ENCODE measurements at places on chromosomes 4 and X.

DNA sequence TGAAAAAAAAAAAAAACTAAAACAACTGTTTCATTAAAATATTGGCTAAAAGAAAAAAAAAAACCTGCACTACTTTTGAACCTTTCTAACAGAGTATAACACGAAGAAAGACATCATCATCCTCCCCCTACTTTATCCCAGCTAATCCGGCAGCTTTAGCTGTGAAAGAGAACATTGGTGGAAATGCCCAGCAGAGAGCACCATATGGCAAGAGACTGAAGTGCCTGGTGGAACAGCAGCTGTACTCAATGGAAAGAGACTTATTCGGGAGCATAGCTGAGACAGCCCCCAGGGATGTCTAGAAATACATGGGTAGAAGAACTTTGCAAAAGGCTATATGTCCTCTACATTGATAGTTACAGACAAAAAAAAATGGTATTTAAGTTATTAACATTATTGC, 30.3 kb downstream of the STPG2 start:
- peak; percentile 34 for DNase-seq

- DNase-seq = no peak
Measured at GRCh38 chr4:111806331-111806730, 338.9 kb upstream of the FAM241A start.

DNA sequence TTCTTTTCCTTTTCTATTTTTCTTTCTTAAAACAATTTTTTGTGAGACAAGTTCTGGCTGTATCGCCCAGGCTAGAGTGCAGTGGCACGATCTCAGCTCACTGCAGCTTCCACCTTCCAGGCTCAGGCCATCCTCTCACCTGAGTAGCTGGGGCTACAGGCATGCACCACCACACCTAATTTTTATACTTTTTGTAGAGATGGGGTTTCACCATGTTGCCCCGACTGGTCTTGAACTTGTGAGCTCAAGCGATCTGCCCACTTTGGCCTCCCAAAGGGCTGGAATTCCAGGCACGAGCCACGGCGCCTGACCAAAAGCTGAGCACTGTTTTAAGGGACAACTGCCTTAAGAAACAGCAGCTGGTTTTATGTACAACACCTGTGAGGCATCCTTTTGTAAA, 9.3 kb upstream of the NAT8L start:
- DNase-seq = no peak

GRCh38 chr4:24322995-24323394, 261.4 kb downstream of the DHX15 start:
- no peak for DNase-seq

- DNase-seq = no peak
Measured at GRCh38 chr4:115484479-115484878, 371.1 kb upstream of the NDST4 start.

GRCh38 chr4:154164931-154165839, 326.4 kb downstream of the DCHS2 start:
- DNase-seq = no peak

- no peak for DNase-seq
Measured at GRCh38 chrX:110287605-110288004, 30.3 kb downstream of the AMMECR1 start.

DNA sequence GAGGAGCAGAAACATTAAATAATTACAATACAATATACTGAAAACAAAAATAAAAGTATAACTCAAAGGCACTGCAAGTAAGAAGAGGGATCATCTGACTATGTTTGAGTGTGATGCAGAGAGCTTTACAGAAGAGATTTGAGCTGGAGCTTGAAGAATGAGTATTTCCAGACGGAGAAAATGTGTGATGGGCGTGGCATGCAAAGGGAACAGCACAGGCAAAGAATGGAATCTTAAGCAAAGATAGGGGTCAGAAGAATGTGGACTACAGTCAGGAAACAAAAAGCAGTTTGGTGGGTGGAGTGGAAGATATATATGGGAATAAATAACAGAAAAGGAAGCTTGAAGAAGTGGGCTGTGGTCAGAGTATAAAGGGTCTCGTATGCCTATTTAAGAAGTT, 45.5 kb downstream of the OPHN1 start:
- no peak for DNase-seq

GRCh38 chr4:189050643-189051042, 890.0 kb upstream of the FRG1 start:
- DNase-seq = no peak

DNA sequence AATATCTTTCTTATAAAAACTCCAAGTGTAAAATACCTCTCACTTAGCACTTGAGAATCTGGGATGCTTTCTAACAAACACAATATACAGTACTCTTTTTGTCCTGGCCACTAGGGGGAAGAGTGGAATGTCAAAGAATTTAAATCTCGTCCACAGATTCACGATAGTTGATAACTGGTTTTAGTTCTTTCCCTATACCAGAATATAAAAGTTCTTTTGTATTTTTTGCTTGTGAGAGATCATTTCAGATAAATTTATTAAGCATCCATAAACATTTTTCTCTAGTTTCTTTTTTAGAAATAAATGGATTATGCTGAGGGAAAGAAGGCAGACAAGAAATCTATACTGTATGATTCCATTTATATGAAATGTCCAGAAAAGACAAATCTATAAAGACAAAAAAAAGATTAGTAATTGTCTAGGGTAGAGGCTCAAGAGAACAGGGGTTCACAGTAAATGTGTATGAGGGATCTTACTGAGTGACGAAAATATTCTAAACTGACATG, 50.4 kb downstream of the MGARP start:
- peak; percentile 33 for DNase-seq

DNA sequence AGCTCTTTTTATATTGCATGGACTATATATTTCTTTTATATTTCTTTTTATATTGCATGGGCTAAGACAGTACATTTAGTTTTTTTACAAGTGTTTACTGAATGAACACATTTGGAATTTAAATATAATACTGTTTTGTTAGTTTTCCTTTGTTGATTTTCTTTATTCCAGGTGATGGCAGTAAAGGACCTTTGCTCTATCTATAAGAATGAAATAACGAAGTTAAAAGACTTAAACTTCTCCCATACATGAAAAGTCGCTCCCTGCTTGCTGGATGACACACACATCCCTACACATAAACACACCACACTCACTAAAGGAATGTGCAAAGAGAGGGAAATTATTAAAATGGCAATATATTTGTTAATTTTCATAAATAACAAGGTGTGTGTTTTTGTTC, 102.5 kb upstream of the ANXA10 start:
- DNase-seq = no peak

DNA sequence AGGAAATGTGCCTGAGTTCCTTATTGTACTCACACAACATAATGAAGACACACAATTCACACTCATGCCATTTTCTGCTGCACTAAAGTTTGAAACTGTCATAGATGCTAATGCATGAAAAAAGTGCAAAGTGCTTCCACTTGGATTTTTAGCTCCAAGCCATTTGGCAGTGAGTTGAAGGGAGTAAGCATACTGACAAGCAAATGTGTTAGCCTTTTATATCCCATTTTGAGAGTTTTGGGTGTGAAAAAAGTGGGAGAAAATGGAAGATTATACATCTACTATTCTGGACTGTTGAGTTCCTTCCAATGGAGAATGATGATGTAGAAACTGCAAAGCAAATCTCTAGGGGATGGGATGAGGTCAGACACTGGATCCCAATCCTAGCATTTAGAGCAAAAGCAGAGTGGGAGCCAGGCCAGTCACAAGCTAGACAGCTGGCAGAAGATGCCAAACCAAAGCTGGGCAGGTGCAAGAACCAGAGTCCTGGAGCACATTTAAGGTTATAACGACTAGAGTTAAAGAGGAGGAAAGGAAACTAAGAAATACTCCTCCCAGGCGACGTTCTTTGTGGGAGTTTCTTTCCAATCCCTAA, 216.8 kb downstream of the FBXO8 start:
- DNase-seq = no peak

- no peak for DNase-seq
Measured at GRCh38 chrX:11567528-11568220, 98.0 kb downstream of the ARHGAP6 start.

Data from hindlimb muscle (tissue), 1 donor.